ENCODE measurements at places on chromosomes 16 and 17.

DNA sequence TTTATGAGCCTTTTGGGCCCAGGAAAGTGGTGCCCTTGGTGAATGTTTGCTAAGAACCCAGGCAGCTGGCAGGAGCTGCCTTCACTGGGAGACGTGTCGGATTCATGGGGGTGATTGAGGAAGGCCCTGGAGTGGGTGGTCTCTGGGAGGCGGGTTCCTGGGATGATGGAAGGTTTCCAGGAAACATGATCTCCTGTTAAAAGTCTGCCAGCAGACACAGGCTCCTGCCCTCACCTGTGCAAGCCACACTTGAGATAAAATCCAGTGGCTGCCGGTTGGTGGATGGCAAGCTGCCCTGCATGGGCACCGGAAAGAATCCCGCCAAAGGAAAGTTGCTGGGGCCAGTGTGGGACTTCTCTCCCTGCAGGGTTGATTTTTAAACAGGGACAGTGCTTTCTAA, 189.0 kb upstream of the CIBAR2 start:
- no peak for DNase-seq

- DNase-seq, result no peak
Measured at GRCh38 chr17:39238311-39238972, 12.7 kb upstream of the STAC2 start.

DNA sequence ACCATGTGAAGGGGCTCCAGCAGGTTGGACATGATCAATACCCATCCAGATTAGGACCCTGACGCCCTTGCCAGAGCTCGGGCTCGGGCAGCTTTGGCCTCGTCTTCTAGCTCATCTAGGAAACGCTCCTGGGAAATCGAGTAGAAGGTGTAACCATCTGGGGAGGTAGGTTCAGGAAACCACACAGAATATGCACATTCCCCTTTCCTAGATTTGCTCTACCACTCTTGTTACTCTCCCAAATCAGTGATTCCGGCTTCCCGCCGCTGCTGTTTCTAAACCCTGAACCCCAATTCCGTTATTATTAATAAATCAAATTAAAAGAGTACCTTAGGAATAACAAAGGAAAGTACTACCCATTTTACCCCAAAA, 507 bp downstream of the COA3 start:
- no peak for DNase-seq

GRCh38 chr16:47230296-47230695, 86.6 kb upstream of the NETO2 start:
- no peak for DNase-seq

GRCh38 chr16:55655897-55656681, at the start of gene SLC6A2:
Gene SLC6A2 (plus strand): TSS chr16:55655988. CDS start chr16:55656695, 707 bp downstream.
- no peak for DNase-seq
